ENCODE measurements at places on chromosomes 3 and 15.

- H3K27me3 ChIP-seq = no peaks in the 10 kb centered on the region
- no peak overlapping the region for H3K4me3 ChIP-seq
- H3K4me1 ChIP-seq = peaks cover 11% of the 10 kb centered on the region
- H3K36me3 ChIP-seq = no peaks in the 10 kb centered on the region
Measured at GRCh38 chr3:106826791-106827311, 550.4 kb upstream of the CCDC54 start.

GRCh38 chr15:26374806-26375205, 398.1 kb downstream of the GABRB3 start:
- no peak for DNase-seq
- H3K36me3 ChIP-seq = no peaks in the 10 kb centered on the region
- no peaks in the 10 kb centered on the region for H3K27me3 ChIP-seq
- H3K4me1 ChIP-seq = no peaks in the 10 kb centered on the region
- H3K27ac ChIP-seq = no peak overlapping the region
- H3K4me3 ChIP-seq = no peak overlapping the region

- no peaks in the 10 kb centered on the region for H3K27me3 ChIP-seq
- H3K27ac ChIP-seq = no peak overlapping the region
- no peaks in the 10 kb centered on the region for H3K4me1 ChIP-seq
- no peak for DNase-seq
Measured at GRCh38 chr15:80760960-80761359, 18.2 kb upstream of the CEMIP start.

GRCh38 chr3:46871222-46871621, 6.3 kb upstream of the PTH1R start:
- peaks cover 1% of the 10 kb centered on the region for H3K4me1 ChIP-seq
- H3K4me3 ChIP-seq = no peak overlapping the region
- H3K27me3 ChIP-seq = no peaks in the 10 kb centered on the region
- DNase-seq = no peak
- no peaks in the 10 kb centered on the region for H3K36me3 ChIP-seq

DNA sequence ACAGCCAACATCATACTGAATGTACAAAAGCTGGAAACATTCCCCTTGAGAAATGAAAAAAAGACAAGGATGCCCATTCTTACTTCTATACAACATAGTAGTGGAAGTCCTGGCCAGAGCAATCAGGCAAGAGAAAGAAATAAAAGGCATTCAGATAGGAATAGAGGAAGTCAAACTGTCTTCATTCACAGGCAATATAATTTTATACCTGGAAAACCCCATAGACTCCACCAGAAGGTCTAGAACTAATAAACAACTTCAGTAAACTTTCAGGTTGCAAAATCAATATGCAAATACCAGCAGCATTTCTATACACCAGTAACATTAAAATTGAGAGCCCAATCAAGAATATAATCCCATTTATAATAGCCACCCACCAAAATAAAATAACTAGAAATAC, 27.1 kb upstream of the THSD4 start:
- no peaks in the 10 kb centered on the region for H3K36me3 ChIP-seq
- H3K27me3 ChIP-seq = no peaks in the 10 kb centered on the region

DNA sequence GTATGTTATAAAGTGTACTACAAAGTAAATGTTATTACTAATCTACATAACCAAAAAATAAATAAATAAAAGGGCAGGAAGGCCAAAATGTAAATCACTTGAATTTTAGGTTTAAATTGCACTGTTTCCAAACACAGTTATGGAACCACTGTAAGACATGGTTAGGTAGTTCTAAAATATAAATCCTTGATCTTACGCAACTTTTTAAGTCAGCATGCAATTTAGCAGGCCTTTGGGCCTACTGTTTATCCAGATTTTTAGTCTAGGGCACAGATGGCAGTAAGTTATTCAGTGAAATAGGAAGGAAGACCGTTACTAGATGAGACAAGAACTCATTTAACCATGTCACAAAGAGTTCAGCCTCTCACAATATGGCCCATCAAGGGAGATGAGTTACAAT, 187.4 kb upstream of the SLC2A2 start:
- no peak overlapping the region for H3K27ac ChIP-seq
- no peaks in the 10 kb centered on the region for H3K27me3 ChIP-seq
- H3K36me3 ChIP-seq = no peaks in the 10 kb centered on the region
- no peaks in the 10 kb centered on the region for H3K4me1 ChIP-seq
- no peak overlapping the region for H3K4me3 ChIP-seq

GRCh38 chr3:179589143-179589542, 15.3 kb downstream of the MRPL47 start:
- H3K27ac ChIP-seq = no peak overlapping the region
- H3K4me3 ChIP-seq = no peak overlapping the region
- H3K36me3 ChIP-seq = peaks cover 98% of the 10 kb centered on the region

DNA sequence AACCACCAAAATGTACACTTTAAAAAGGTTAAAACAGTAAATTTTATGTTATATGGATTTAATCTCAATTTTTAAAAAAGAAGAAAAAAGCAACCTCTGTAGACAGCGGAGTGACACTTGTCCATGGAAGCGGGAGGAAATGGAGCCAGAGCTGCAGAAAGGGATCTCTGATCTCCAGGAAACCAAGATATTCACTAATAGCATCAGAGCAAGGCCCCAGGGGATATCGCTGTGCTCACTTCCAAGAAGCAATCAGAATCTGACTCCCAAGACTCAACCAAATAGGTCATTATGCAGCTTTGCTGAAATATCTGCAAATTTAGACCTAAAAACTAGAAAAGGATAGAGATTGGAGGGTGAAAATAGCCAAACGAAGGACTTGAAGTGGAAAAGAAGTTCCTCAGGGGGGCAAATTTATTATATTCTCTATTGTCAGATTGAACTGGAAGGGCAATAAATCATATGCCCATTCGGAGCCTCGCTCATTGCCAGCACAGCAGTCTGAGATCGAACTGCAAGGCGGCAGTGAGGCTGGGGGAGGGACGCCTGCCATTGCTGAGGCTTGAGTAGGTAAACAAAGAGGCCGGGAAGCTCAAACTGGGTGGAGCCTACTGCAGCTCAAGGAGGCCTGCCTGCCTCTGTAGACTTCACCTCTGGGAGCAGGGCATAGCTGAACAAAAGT, 62.0 kb upstream of the ATP2C1 start:
- H3K4me1 ChIP-seq = no peaks in the 10 kb centered on the region
- no peak overlapping the region for H3K4me3 ChIP-seq
- H3K36me3 ChIP-seq = no peaks in the 10 kb centered on the region
